ENCODE measurements at places on chromosomes 7 and 10.

DNA sequence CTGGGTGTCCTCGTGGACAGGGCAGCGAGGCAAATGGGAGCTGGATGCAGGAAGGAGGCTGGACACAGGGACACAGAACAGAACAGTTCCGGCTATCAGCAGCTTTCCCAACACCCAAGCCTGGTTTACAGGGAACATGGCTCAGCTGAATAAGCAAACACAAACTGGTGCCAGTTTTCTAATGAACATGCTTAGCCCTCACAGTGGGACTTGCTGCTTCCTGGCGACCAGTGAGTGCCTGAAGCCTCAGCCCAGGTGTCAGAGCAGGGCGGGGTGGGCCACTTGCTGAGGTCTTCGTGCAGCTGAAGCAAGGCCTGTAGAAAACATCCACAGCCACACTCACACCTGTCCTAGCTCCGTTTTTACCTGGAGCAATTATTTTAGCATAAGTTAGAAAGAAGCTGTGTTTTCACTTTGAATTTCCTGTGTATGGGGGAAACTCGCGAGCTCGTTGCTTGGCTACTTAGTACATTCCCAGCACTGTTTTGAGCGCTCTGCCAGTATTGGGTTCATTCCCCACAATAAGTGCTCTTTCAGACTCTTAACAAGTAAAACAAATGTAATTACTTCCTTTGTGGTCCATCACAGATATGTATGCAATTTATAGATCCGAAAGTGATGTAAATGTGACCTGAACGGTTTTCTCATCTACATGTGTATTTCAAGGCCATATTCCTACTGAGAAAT lies 261.2 kb upstream of the SHH start:
- H3K27me3 ChIP-seq: no peaks in the 10 kb centered on the region
- H3K27ac ChIP-seq: no peak overlapping the region
- no peaks in the 10 kb centered on the region for H3K36me3 ChIP-seq

DNA sequence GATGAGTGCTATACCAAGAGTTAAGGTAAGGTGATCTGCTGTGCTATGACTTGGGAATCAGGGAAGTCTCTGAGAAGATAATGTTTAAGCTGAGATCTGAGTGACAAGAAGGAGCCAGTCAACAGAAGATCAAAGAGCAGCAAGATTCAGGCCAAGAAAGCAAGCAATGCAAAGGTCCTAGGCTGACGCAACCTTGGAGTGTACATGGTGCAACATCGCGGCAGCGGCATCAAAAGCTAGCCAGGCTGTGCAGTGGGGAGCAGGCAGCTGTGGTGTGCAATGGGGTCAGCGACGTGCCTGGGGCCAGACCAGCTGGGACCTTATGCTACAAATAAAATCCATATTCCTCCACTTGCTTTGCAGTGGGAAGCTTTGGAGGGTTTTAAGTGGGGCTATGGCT lies 324.1 kb downstream of the LRMDA start:
- H3K4me1 ChIP-seq: peaks cover 16% of the 10 kb centered on the region
- no peaks in the 10 kb centered on the region for H3K27me3 ChIP-seq
- H3K4me3 ChIP-seq: no peak overlapping the region
- no peaks in the 10 kb centered on the region for H3K36me3 ChIP-seq

DNA sequence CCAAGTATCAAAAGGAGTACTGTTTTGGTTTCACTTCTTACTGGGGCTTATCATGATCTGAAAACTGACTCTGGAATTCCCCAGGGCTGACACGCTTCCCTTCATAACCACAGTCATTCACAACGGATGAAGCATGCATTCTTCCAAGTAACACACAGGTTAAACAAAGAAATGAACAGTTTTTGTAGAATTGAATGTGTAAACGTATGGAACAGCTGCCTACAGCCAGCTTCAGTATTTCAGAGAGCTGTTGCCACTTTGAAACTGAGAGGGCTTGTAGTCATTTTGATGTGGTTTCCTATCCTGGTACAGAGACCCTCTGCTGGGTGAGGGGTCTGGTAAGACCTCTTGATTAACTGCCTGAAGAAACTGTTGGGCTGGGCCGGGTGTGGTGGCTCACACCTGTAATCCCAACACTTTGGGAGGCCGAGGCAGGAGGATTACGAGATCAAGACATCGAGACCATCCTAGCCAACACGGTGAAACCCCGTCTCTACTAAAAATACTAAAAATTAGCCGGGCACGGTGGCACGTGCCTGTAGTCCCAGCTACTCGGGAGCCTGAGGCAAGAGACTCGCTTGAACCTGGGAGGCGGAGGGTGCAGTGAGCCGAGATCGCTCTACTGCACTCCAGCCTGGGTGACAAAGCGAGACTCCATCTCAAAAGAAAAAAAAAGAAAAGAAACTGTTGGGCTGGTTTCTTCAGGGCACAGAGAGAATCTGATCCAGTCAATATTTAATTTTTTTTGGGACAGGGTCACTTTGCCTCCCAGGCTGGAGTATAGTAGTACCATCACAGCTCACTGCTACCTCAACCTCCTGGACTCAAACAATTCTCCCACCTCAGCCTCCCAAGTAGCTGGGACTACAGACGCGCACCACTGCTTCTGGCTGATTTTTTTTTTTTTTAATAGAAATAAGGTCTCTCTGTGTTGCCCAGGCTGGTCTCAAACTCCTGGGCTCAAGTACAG lies 4.7 kb downstream of the NFE2L3 start:
- H3K4me1 ChIP-seq: peaks cover 4% of the 10 kb centered on the region
- peak overlapping the region; percentile 24 for H3K4me3 ChIP-seq
- no peaks in the 10 kb centered on the region for H3K36me3 ChIP-seq
- no peak overlapping the region for H3K27ac ChIP-seq
- no peak for DNase-seq
- peaks cover 4% of the 10 kb centered on the region for H3K27me3 ChIP-seq

- no peak overlapping the region for H3K4me3 ChIP-seq
- peaks cover 18% of the 10 kb centered on the region for H3K36me3 ChIP-seq
- peaks cover 24% of the 10 kb centered on the region for H3K4me1 ChIP-seq
- no peak for DNase-seq
- no peaks in the 10 kb centered on the region for H3K27me3 ChIP-seq
Observed at GRCh38 chr10:5748394-5748803, 63.8 kb downstream of the TASOR2 start.

- no peaks in the 10 kb centered on the region for H3K27me3 ChIP-seq
- no peak for DNase-seq
- H3K4me3 ChIP-seq: no peak overlapping the region
- no peaks in the 10 kb centered on the region for H3K4me1 ChIP-seq
Observed at GRCh38 chr7:3957472-3958108, 656.5 kb downstream of the SDK1 start.

- DNase-seq: no peak
- no peaks in the 10 kb centered on the region for H3K27me3 ChIP-seq
- no peaks in the 10 kb centered on the region for H3K4me1 ChIP-seq
Observed at GRCh38 chr10:104089621-104090020, 3.9 kb upstream of the COL17A1 start.

DNA sequence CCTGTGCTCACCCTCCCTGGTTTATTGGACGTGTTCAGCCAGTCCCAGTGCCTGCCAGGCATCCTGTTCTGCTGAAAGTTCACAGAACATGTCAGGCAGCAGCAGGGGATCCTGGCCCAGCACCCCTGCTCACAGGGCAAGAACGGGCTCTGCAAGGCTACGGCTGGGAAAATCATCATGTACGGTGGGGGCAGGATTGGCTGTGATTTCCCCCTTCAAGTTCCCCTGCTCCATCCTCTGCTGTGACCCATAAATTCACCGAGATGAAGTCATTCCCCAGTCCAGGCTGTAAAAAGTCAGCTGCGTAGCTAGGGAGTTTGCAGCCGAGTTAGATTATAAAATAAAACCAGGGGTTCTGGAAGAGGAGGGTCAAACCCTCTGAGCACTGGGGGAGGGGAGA lies 484.1 kb upstream of the ZMIZ1 start:
- no peaks in the 10 kb centered on the region for H3K36me3 ChIP-seq
- no peaks in the 10 kb centered on the region for H3K27me3 ChIP-seq
- H3K27ac ChIP-seq: no peak overlapping the region
- no peaks in the 10 kb centered on the region for H3K4me1 ChIP-seq

GRCh38 chr7:135964791-135965190 lies 12.4 kb downstream of the MTPN start:
- DNase-seq: no peak
- peaks cover 4% of the 10 kb centered on the region for H3K4me1 ChIP-seq
- no peak overlapping the region for H3K27ac ChIP-seq
- no peaks in the 10 kb centered on the region for H3K36me3 ChIP-seq

DNA sequence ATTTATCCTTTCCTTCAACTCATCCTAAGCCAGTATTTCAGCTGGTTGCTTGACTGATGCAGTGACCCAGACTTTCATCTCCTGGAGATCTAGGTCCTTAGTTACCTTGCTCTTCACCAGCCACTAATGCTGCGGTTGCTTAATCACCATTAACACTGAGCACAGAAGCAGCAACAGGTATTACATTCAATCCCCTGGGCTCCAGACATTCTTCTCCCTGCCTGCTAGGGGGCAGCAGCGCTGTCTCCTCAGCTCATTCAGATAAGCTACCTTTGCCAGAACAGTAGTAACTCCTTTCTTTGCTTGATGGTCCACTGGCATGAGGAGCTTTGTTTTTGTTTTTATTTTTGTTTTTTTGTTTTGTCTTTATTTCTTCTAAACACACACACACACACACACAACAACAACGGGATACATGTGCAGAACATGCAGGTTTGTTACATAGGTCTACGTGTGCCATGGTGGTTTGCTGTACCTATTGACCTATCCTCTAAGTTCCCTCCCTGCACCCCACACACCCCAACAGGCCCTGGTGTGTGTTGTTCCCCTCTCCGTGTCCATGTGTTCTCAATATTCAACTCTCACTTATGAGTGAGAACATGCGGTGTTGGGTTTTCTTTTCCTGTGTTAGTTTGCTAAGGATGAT lies 1043.2 kb upstream of the C7orf33 start:
- no peak overlapping the region for H3K4me3 ChIP-seq
- no peak for DNase-seq
- no peaks in the 10 kb centered on the region for H3K36me3 ChIP-seq

GRCh38 chr7:42976371-42976770 lies 44.2 kb downstream of the MRPL32 start:
- no peaks in the 10 kb centered on the region for H3K36me3 ChIP-seq
- no peak for DNase-seq
- no peak overlapping the region for H3K4me3 ChIP-seq
- no peaks in the 10 kb centered on the region for H3K27me3 ChIP-seq
- no peaks in the 10 kb centered on the region for H3K4me1 ChIP-seq

GRCh38 chr10:132526676-132527075 lies 10.9 kb upstream of the INPP5A start:
- DNase-seq: no peak
- no peak overlapping the region for H3K4me3 ChIP-seq
- no peaks in the 10 kb centered on the region for H3K27me3 ChIP-seq
- H3K27ac ChIP-seq: no peak overlapping the region
- H3K4me1 ChIP-seq: no peaks in the 10 kb centered on the region
- H3K36me3 ChIP-seq: no peaks in the 10 kb centered on the region

- no peak overlapping the region for H3K27ac ChIP-seq
- H3K27me3 ChIP-seq: no peaks in the 10 kb centered on the region
- H3K4me1 ChIP-seq: no peaks in the 10 kb centered on the region
- H3K4me3 ChIP-seq: no peak overlapping the region
Observed at GRCh38 chr10:55628260-55628701, 732.8 kb downstream of the ZWINT start.

DNA sequence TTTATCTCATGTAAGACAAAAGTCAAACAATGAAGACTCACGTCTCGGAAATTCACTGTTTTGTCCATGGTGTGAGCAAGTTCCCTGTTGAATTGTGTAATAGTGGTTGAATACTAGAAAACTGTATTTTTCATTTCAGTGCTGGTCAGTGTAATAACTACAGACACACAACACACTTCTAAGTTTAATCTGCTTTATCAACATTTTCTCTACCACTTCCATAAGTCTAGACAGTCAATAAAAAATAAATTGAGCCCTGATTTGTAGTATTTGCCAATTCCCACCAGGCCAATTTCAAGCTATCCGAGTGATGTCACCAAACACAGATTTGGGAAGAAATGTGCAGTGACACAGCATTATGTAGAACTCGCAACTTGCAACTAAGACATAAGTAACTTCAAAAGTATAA lies 81.9 kb downstream of the GPR141 start:
- H3K4me3 ChIP-seq: no peak overlapping the region
- H3K27ac ChIP-seq: no peak overlapping the region
- no peaks in the 10 kb centered on the region for H3K36me3 ChIP-seq
- DNase-seq: no peak

All from thoracic aorta (tissue), 2 donors.